H7 (cell line): ENCODE measurements at places on chromosomes 11 and 22.

DNA sequence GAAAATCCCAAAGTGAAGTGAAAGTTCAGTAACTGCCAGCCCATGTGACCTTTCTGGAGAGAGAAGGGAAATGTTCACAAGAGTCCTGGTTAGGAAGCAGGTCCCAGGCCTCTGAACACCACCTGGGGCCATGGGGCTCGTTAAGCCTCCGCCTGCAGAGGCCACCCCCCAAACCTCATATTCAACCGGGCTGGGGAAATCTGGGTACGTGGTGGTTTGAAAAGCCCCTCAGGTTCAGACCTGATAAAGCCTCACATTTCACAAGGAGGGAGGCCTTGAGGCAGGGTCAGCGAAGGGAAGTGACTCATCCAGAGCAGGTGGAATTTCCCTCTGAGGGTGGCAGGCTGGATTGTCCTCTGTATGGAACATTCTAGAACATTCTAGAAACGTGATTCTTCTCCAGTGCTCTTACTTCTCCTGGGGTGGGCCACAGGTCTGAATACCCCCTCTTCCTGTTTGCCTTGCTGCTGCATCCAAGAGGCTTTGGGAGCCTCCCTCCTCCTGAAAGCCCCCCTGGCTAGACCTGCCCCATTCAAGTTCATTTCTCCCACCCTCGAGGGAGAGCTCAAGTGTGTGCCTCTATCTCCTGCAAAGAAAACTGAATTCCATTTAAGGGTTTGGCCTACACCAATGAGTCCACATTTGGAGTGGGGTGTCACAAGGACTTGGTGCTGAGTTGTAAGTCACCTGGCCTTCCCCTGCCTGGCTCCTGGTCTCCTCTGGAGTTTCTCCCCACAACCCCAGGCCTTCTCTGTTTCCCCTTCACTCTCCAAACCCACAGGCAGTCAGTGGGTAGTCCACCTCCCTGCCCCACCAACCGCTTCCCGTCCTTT, 6.3 kb downstream of the FXYD2 start:
- no peak for DNase-seq

GRCh38 chr11:81655351-81655750, 1078.3 kb downstream of the FAM181B start:
- no peak for DNase-seq

- no peak for DNase-seq
Observed at GRCh38 chr11:80925321-80925720, 1484.5 kb upstream of the TENM4 start.

GRCh38 chr11:123093739-123094138, 31.8 kb upstream of the HSPA8 start:
- no peak for DNase-seq

DNA sequence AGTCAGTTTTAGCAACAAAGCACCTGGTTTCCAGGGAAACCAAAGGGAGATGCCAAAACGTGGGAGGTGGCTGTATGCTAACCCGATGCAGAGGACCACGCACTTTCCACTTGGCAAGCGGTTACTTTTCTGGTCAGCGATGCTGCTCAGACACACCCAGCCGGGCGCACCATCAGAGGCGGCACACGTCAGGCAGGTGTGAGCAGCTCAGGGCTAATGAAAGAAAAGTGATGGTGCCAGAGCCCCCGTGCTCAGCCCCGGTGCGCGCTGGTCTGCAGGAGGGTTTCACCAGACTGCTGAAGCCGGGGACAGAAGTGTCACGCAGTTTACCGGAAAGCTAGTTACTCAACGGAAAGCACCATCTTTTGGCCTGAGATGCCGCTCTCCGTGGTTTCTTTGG, 5.7 kb downstream of the LTO1 start:
- peak; percentile 32 for DNase-seq

DNA sequence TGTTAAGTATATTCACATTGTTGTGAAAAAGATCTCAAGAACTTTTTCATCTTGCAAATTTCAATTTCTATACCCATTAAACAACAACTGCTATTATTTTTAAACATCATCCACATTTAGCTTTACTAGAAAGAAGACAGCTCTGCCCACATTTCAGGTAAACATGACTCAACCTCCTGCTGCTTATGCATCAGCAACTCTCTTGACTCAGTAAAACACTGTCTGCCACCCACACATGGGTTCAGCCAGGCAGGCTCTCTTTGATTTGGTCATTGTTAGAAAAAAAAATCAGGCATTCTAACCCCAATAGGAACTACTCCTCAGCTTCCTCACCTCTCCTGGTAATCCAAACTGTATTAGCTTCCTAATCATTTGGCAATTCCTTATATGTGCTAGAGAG, 5.1 kb upstream of the ENDOD1 start:
- no peak for DNase-seq

GRCh38 chr11:107924306-107924705, 3.9 kb upstream of the RAB39A start:
- no peak for DNase-seq

DNA sequence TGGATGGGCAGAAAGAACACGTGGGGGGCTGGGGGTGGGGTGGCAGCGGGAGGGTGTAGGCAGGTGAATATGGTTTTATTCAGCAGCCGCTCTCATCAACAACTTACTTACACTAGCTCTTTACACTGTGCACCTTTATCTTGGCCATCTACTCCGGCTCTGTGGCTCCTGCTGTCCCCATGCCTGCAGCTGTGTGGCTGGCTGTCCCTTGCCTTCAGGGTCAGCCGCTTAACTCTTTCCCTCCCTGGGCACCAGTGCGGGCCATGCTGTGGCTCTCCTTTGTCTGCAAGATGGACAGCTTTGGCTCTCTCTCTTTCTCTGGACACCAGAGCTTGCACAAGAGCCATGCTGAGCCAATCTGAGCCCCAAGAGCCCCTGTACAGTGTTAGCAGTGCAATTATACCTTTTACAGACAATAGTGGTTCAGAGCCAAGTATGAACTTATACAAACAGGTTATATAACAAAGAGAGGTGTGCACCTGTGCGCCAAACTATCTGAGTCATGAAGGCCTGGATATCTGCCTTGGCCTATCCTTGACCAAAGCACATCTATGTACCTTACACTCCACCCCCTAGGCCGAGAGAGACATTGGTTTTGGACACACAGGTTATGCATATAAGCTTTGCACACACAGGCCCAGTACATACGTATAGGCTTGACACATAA, 94.3 kb upstream of the CTSC start:
- no peak for DNase-seq

- no peak for DNase-seq
Observed at GRCh38 chr11:20008190-20008870, 151.9 kb downstream of the DBX1 start.

- no peak for DNase-seq
Observed at GRCh38 chr11:58503361-58503856, 4.5 kb downstream of the OR5B21 start.

DNA sequence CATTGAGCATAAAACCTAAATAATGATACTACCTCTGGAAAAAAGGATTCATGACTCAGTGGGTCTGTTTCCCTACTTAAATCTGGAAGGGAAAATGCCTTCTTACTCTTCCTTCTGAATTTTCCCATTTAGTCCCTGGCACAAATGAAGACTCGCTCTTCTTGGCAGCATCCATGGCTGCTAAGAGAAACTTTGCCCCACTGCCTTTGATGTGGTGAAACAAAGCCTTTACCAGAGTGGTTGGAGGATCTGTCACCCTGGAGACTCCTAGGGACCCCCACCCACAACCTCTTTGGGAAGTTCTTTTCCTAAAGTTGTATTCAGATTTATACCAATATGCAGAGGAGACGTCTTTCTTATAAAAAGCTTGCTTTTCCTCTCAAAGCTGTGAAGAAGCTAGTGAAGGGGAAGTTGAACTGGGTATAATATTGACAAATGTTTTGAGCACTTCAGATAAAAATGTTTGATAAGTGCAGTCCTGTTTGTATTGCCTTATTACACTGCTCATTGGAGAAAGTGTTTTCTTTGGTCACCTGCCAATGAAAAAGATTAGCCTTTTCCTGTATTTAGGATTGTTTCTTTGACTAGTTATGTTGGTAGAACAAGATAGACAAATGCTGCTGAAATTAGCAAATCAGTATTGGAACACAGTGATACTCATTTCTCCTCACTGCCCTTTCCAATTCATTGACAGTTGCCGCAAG, 77.3 kb downstream of the ARFGAP2 start:
- DNase-seq, result no peak

GRCh38 chr11:72668629-72669347, 5.4 kb downstream of the PDE2A start:
- DNase-seq, result no peak

DNA sequence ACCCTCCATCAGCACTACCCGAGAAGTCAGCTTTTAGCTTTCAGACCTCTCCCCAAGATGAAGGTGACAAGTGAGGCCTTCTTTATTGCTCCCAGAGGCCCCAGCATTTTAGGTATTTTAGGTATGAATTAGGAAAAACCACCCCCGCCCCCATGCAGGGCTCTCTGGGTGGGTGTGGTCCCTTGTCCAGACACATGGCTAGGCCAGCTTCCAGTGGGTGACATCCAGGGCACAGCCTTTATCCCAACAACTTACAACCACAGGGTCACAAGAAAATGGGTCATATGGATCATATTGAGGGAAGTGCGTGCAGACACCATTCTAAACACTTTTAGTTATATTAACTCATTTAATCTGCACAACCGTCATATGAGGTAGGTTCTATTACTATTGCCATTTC, 42.1 kb downstream of the RIBC2 start:
- no peak for DNase-seq

DNA sequence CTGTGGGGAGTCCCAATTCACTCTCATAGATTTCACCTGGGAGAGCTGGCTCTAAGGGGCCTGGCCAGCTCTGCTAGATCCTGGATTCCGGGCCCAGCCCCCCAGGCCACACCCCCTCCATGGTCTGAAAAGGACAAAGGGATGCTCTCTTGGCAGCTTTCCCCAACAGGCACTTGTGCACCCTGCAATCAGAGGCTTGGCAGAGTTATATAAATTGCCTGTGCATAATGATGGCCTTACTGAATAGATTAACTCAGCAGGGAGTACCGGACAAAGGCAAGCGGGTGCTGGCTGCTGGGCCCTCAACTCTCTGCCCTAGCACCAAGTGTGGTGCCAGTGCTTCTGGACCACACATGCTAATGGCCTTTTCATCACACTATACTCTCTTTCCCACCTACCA, 461.6 kb downstream of the BUD13 start:
- no peak for DNase-seq

DNA sequence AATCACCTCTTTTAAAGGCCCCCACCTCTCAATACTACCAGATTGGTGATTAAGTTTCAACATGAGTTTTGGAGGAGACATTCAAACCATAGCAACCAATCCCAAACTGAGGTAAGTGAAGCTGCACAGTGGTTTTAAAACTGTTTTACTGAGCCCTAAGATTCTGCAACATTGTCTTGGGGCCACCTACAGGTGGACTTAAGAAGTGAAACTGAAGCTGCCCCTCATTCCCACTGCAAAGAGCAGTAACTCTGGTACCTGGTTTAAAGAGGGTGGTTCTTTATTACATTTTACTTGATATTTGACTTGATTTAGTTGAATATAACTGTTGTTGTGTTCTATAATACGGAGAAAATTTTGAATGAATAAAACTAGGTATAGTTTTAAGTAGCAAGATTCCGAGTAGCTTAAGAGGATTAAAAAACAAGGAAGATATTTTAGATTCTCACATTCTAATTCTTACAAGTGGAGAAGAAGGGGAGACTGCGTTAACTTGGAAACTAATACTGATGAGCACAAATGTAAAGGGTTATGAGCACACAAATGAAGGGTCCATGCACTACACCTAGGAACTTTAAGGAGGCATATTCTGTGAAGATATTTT, 26.7 kb downstream of the SYT9 start:
- DNase-seq, result peak; percentile 30

DNA sequence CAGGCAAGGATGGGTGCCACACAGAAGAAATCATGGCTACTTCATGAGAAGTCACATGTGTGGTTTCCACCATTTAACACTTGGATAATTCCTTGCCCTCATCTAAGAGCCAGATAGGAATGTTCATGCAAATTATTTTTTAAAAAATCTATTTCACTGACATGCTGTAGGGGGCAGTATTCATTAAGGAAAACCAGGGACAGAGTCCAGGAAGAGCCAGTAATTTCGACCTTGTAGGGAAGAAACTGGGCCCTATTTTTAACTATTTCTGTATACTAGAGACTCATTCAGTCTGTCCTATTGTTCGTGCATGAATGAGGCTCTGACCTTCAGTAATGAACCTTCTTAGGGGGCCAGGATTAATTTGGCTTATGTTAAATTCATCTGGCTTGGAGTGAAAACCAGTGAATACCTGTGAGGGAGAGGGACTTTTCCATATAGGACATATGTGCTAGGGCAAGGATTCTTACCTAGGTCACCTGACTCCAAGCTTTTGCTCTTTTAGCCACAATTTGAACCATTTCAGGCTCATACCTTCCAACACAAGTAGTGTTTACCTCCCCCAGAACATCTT, 192.7 kb downstream of the NAV2 start:
- peak; percentile 54 for DNase-seq

DNA sequence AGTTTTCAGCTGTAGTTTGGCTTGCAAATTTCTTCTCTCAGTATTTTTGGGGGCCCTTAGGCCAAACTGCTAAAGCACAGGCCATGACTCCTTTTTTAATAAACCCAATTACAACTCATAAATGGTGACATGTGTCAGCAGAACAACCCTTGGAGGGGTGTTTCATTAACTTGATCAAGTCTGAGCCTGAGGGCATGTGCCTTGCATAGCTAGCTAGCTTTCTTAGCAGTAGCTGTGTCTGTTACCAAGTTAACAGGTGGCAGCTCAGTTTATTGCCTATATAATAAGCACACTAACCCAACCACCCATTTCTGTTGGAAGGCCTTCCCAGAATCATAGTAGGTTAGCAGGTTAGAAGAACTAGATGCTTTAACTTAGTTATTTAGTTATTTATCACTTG, 950.3 kb upstream of the CCDC90B start:
- no peak for DNase-seq

- peak; percentile 97 for DNase-seq
Observed at GRCh38 chr22:42270176-42270509, 310 bp downstream of the TCF20 start.

- DNase-seq, result peak; percentile 42
Observed at GRCh38 chr11:64917663-64917995, 620 bp upstream of the ATG2A start.

DNA sequence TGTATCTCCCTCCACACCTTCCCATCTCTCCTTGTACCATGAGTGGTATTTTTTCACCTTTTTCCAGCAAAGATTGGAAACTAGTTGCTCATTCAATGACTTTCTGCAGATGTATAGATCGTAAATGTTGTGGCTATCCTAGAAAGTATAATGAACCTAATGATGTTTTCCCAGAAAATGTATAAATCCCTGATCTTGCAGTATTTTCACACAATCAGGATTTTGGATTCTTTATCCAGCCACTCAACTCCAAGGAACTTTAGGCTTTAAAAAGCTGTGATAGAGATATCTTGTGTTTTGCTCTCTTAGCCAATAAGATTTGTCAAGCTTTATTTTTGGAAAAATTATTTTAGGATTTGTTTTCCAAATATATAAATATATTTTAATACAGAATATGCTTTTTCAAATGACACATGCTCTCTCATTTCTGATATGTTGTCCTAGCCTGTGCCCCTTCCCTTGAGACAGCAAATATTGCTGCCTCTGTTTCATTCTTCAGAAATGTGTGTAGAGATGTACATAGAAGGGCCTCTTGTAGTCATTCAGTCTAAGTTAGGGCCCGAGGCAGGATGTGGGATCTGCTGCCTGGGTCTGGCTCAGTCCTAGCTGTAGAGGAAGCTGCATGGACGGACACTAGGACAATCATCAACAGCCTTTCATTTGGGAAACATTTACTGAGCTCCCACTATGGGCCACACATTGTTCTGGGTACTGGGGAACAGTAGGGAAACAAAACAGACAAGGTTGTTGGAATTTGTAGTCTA, 62.4 kb downstream of the NAV2 start:
- no peak for DNase-seq

- DNase-seq, result no peak
Observed at GRCh38 chr11:103582351-103582909, 454.0 kb upstream of the DDI1 start.
